ENCODE measurements at places on chromosomes 7 and 10.

GRCh38 chr10:132229834-132230556 lies 43.2 kb downstream of the DPYSL4 start:
- DNase-seq = no peak

GRCh38 chr10:54914049-54914448 lies 113.0 kb upstream of the PCDH15 start:
- DNase-seq = no peak

GRCh38 chr7:131657881-131658280 lies 101.5 kb upstream of the PODXL start:
- no peak for DNase-seq

DNA sequence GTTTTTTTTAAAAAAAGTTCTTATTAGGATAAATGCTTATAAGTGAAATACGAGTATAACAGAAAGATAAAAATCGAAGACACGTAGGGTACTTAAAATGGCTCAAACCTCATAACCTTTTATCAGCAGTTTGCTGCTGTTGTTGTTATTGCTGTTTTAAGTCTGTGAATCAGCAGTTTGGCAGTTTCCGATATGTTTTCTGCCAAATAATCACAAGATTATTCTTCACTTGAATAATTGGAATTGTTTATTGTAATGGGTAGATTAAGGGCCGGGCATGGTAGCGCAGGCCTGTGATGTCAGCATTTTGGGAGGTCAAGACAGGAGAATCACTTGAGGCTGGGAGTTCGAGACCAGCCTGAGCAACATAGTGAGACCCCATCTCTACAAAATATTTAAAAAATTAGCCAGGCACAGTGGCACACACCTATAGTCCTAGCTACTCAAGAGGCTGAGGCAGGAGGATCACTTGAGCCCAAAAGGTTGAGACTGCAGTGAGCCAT lies 177.6 kb downstream of the VTI1A start:
- no peak for DNase-seq

DNA sequence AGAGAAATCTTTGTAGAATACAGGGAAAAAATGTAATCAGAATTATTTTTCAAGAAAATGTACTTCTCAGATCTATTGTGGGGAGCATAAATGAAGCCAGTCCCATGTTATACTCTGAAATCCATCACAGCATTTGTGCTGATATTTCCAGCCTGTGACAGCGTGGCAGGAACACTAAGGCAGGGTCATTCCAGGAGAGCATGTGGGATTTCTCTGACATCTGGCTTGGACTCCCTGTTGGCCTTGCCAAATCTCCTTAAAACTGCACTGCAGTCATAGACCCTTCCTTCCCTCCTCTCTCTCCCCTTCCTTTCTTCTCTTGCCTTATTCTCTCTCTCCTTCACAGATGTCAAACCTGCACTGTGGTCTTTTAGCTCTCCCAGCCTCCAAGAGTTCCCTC lies 6.5 kb upstream of the TSPAN13 start:
- DNase-seq = no peak

DNA sequence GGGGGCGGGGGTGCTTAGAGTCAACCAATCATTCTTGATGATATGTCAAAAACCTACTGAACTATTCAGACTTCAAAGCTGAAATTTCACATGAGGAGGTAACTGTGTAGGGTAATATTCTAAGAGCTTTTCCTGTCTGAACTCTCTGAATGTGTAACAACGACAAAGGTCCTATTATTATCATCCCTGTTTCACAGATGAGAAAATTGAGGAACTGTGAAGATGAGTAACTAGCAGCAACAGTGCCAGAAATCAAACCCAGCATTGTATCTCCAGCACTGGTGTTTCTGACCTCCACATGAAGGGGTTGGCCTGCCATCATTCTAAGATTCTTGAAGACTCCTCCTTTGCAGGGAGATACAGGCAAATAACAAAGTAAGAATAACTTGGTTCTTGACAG lies 294.7 kb upstream of the AOAH start:
- no peak for DNase-seq

DNA sequence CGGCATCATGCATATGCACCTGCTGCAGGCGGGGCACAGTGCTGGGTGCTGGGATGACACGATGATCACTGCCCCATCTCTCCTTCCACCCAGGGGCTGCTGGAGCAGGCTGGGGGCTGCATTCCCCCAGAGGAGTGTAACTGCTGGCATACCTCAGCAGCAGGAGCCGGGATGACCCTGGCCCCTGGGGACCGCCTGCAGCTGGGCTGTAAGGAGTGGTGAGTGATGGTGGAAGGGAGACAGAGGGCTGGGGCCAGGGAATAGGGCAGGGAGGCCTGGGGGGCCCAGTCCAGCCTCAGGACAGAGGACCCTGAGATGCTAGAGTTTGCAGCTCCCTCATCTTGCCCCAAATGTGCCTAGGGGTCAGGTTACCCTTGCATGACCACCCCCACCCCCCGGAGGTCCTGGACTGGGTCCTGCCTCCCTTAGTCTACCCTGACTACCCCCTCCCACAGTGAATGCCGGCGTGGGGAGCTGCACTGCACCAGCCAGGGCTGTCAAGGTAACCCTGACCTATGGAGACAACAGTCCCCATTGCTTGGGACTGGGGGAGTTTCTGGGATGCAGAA lies 14.5 kb upstream of the ZNF862 start:
- DNase-seq = no peak

GRCh38 chr10:3931901-3932300 lies 146.9 kb upstream of the KLF6 start:
- no peak for DNase-seq

GRCh38 chr7:155794196-155794595 lies 18.1 kb downstream of the SHH start:
- no peak for DNase-seq

DNA sequence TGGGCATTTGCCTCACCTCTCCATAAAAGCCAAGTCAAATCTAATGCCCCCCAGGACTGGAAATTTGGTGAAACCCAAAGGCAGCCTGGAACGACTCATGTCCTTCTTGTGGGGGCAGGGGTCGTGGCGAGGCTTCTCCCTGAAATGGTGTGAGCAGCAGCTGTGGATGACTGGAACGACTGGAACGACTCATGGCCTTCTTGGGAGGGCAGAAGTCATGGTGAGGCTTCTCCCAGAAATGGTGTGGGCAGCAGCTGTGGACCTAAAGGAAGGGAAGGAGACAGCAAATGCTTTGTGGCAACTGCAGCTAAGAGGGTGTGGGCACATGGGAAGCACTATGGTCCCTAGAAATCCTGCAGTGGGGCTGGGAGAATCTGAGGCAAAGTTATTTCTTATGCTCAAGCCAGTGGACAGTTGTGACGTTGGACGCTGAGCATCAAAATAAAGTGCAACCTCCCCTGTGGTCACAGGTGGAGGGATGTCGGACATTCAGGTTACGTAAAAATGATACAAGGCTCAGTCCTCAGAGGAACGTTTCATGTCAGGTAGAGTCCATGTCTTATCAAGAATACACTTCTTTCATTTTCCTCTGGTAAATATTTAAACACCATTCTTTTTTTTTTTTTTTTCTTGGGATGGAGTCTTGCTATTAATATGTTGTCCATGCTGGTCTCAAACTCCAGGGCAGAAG lies 107.0 kb upstream of the KIF5B start:
- no peak for DNase-seq

- DNase-seq = no peak
Observed at GRCh38 chr10:12975266-12975665, 26.2 kb downstream of the CCDC3 start.

GRCh38 chr10:116761883-116762282 lies 19.5 kb upstream of the HSPA12A start:
- DNase-seq = no peak

DNA sequence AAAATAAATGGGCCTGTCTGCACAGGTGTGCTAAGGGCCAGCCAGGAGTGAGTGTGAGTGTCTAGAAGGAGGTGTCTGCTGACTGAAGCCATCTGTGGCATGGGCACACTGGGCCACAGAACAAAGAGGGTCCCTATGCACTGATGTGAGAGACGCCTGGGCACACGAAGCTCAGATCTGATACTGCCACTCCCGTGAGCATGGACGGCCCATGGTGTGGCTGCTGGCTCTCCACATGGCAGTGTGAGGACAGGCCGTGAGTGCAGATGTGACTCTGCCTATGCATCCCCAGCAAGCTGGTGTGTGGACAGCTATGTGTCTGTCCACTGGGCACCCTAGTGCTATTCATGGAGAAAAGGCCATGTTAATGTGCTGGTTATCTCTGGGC lies 12.8 kb upstream of the MYL7 start:
- DNase-seq = no peak

GRCh38 chr10:70267161-70267933 lies 16.5 kb downstream of the NPFFR1 start:
- no peak for DNase-seq

DNA sequence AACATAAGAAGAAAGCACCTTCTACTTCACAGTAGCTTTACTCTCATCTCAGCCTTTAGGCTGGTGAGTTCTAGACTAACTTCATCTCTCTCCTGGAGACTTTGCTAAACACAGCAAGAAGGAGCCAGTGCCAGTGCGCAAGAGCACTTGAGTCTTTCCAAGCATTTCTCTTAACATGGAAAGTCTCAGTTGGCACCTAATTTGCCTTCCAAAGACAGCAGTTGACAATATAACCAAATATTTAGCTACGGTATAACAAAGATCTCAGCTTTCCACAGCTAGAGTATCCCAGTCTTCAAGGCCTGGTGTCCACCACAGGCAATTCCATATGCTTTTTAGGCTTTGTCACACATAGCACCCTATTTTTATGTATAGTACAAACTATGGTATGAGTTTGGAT lies 1204.9 kb downstream of the CNTNAP2 start:
- DNase-seq = no peak

DNA sequence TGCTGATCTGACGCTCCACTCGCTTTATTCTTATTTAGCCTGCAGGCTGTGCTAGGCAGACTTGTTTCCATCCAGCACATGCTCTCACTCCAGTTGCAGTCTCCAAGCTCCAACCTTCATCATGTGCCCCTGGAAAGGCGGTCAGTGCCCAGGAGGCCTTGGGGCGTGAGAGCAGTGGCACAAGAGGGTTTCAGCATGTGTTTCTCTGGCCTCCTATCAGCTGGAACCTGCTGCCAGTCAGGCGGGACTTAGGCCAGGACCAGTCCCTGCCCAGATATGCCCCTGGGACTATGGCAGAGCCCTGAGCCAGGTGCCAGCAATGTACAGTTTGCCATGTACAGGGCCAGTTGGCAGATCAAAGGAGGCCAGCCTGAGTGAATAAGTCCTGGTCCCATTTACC lies 330.2 kb upstream of the FZD1 start:
- no peak for DNase-seq

DNA sequence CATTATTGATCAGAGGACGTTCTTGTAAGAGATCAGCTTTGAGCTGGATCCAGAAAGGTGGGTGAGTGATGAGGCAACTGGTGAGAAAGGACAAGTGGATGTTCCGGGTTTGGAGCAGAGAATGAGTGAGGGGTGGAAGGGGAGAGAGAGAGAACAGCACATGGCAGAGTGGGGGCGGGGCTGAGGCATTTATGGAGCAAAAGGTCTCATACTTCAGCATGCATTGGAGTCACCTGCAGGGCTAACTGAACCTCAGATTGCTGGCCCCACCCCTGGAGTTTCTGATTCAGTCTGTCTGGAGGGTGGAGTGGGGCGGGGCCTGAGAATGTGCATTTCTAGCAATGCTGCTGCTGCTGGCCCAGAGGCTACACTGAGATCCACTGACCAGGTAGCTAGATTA lies 71.2 kb downstream of the GOLGA7B start:
- no peak for DNase-seq

DNA sequence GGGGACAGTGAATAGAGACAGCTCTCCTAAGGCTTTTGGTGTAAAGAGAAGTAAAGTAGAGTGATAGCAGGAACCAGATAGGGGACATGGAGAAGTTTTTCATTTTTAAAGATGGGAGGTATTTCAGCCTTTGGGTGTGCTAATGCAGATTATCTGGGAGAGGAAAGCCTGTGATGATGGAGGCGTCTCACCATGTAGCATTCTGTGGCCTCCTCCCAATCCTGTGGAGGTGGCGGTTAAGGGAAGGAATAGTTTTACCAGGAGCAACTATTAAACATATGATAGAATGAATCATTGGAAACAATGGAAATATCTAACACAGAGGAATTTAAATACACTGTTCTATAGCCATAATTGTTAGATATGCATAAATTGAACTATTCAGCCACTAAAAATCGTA lies 101.3 kb downstream of the CNNM2 start:
- DNase-seq = no peak

DNA sequence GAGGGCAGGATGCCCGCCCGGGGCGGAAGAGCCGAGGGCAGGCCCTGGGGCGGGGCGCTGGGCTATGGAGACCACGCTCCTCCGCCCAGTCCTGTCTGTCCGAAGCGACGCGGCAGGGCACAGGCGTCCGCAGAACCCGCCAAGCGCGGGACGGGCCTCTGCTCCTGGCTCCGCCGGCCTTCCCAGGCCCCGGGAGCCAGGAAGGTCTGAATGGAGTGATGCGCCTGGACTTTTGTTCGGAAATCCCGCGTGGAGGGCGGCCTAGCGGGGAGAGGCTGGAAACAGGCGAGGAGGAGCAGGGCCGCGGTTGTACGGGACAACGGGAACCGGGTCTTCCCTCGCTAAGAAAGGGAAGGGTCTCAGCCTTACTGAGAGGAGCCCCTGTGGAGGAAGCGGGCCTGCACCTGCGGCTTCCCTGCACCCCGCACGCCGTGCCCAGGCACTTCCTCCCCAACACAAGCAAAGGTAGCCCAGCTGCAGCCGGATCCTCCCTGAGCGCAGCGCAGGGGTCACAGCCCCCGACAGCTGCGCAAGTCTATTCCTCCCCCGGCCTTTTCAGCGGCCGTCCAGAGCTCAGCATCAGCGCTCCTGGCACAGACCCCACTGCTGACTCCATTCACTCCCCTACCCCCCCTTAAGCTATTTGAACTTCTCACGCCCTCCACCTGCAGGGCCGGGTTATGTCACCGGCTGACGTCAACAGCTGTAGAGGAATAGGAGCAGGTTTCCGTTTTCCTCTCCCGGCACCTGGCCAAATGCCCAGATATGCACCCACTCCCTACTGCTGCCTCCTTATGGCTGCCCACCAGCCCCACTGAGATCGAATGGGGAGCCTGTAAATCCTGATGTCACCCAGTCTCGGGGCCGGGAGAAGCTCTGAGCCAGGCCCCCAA lies 143.2 kb upstream of the RET start:
- DNase-seq = peak; percentile 7

- DNase-seq = no peak
Observed at GRCh38 chr10:60767424-60767823, 10.9 kb upstream of the CDK1 start.

DNA sequence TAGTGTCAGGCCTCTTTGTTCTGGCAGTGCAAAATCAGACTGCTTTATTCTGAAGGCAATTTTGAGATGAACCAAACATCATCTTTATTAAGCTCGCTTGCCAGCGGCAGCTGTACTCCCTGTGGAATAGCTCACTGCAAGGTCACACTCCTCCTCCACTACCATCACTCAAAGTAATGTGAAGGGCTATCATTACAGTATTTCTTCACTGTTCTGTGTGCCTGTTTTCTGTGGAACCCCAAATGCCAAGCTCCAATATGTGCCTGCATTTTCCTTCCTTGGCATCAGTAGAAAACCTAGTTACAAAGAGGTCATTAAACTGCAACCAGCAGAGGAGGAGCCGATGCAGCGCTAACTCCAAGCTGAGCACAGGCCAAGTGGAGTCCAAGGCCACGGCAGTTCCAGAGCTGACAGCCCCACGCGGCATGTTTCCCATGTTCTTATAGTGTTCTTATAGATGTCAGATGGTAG lies 21.4 kb downstream of the BCCIP start:
- DNase-seq = no peak
